Suprapubic skin (tissue), 4 donors: ENCODE measurements at places on chromosomes 1 and 21. TPM values are rescaled to one million over a fixed set of nuclear protein-coding genes. Genes with fewer than 3 reads are reported as not detected.

DNA sequence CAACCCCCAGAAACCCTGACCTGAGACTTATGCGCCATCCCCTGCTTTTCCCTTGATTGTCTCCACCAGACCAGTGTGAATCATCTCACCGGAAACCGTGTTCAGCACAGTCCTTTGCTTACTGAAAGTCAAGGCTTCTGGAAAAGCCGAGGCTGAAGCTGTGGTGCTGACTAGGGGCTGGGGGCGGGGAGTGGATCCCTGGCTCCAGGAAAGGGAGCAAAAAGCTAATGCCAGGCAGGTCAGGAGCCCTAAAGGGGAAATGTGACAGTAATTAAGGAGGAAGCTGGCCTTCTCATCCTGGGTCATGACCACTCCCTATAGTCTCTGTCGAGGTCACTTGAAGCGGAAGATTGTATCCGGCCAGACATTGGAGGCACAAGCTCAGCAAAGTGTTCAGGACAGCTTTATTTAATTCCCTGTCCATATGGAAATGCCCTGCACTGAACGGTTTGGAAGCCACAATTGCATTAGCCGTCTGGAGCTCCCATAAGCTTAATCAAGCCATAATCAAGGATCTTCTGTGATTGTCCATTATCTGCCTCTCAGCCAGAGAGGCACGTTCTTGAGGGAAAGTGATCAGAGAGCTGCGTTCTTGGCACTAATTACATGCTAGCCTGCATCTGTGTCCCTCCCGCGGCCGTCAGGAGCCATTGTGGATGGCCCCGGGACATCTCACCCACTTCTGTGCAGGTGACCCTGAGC is 403.6 kb downstream of the RRAGC start:
- no peak overlapping the region for H3K27ac ChIP-seq
- H3K36me3 ChIP-seq = no peaks in the 10 kb centered on the region
- no peak overlapping the region for H3K4me3 ChIP-seq
- DNase-seq = no peak
- peaks cover 4% of the 10 kb centered on the region for H3K27me3 ChIP-seq

Gene NTMT2
- total RNA-seq = not detected

Gene PDPN
- 46.6 TPM for total RNA-seq

GRCh38 chr21:40671716-40672115 is 175.2 kb downstream of the DSCAM start:
- H3K4me3 ChIP-seq = no peak overlapping the region
- no peak overlapping the region for H3K27ac ChIP-seq
- no peaks in the 10 kb centered on the region for H3K4me1 ChIP-seq
- H3K27me3 ChIP-seq = no peaks in the 10 kb centered on the region
- no peaks in the 10 kb centered on the region for H3K36me3 ChIP-seq
- DNase-seq = no peak

- H3K4me1 ChIP-seq = no peaks in the 10 kb centered on the region
- DNase-seq = no peak
- H3K36me3 ChIP-seq = no peaks in the 10 kb centered on the region
- no peak overlapping the region for H3K4me3 ChIP-seq
- no peak overlapping the region for H3K27ac ChIP-seq
Measured at GRCh38 chr1:237199026-237199425, 157.0 kb downstream of the RYR2 start.

Gene LRRN2
- 0.21 TPM for total RNA-seq

DNA sequence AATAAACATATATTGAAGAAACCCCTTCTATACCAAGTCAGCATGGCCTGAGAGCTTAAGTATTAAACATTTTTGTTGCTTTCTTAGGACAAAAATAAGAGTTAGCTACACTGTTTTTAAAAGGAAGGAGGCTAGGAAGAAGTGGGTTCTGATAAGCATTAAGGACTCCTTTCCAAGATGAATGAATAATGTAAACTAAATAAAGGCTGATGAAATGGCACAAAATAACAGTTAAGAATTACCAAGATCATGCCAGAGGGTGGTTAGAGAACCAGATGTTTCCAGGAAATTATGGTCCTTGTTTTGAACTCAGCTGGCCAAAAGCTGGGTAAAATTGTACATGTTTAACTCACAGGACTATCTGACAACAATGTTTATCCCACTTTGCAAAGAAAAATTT is 114.1 kb upstream of the ETS2 start:
- H3K27me3 ChIP-seq = no peaks in the 10 kb centered on the region
- no peaks in the 10 kb centered on the region for H3K4me1 ChIP-seq
- DNase-seq = no peak
- H3K27ac ChIP-seq = no peak overlapping the region
- no peak overlapping the region for H3K4me3 ChIP-seq

Gene C1QC
- 31.9 TPM for total RNA-seq

GRCh38 chr1:1631782-1632420 is at the start of gene MMP23B:
Gene MMP23B, plus strand, starts transcription at chr1:1632173. Its CDS starts 46 bp downstream, at chr1:1632219.
- peak within 1 kb of the TSS; percentile 33 for H3K4me3 ChIP-seq
- peaks cover 11% of the 10 kb centered on the region for H3K36me3 ChIP-seq
- peaks cover 51% of the 10 kb centered on the region for H3K4me1 ChIP-seq
- DNase-seq = no peak

Gene MRAP
- 1.8 TPM for total RNA-seq

Gene C1orf105
- total RNA-seq = 0.89 TPM

- H3K27me3 ChIP-seq = peaks cover 5% of the 10 kb centered on the region
- no peak overlapping the region for H3K4me3 ChIP-seq
- no peaks in the 10 kb centered on the region for H3K36me3 ChIP-seq
- H3K4me1 ChIP-seq = no peaks in the 10 kb centered on the region
- DNase-seq = no peak
Measured at GRCh38 chr1:31444725-31445448, 31.9 kb downstream of the SERINC2 start.

Gene SPRR2E
- total RNA-seq = 256 TPM

Gene SH3BGRL3
- 104 TPM for total RNA-seq

DNA sequence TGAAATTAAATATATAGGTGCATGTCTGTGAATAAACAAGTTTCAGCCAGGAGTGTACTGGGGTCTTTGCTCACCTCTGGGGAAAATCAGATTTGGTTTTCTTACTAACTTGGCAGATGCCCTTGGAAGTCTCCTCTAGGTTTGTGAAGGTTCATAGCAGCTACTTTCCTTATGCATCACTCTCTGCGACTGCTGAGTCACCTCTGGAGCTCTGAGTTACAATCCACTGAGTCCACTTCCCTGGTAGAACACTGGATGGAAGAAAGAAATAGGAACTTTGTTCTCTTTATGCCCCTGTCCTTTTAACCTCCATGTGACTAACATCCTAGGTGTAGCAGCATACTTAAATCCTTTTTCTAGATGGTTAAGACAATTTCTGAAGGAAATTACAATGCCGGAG is 4.4 kb upstream of the FASLG start:
- H3K27me3 ChIP-seq = no peaks in the 10 kb centered on the region
- no peak overlapping the region for H3K27ac ChIP-seq
- no peaks in the 10 kb centered on the region for H3K36me3 ChIP-seq
- no peak overlapping the region for H3K4me3 ChIP-seq
- H3K4me1 ChIP-seq = no peaks in the 10 kb centered on the region

Gene OR6N1
- total RNA-seq = not detected

Gene HES5
- 8.2 TPM for total RNA-seq

DNA sequence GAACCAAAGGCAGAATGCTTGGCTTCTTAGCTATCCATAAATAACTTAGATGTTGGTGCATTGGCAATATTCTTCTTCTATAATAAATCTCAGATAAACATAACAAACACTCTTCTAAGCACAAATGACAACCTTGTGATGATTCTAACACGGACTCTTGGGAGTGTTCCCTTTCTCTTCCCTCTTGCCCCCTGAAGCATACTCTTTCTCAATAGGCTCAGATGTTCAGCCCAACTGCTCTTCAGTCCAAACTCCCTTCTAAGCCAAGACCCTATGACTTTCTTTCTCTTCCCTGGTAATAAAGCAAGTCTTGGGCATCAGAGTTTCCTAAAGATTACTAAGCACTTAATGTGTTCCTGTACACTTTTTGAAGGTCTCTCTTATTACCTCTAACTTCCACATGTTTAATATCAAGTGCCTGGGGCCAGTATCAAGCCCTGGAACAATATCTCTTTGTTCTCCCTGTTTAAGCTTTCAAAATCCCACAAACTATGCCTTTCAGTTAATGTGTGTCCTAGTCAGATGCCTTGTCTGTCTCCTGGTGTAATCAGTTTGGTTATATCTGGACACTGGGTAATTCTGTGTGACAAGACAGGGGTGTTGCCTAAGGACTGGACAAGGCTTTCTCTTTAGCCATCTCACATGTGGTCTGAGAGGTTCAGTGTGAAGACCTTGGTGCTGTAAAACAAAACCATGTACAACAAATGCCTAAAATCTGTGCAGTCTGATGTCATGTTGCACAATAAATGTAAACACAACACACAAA is 92.9 kb upstream of the IVNS1ABP start:
- H3K27ac ChIP-seq = peak overlapping the region; percentile 68
- no peak for DNase-seq
- no peaks in the 10 kb centered on the region for H3K27me3 ChIP-seq
- H3K4me1 ChIP-seq = peaks cover 38% of the 10 kb centered on the region
- no peak overlapping the region for H3K4me3 ChIP-seq

- no peak for DNase-seq
- H3K27ac ChIP-seq = peak overlapping the region; percentile 63
- H3K36me3 ChIP-seq = no peaks in the 10 kb centered on the region
Measured at GRCh38 chr1:159868766-159869165, 6.3 kb upstream of the VSIG8 start.

GRCh38 chr1:46043458-46044017 is 88.9 kb downstream of the PIK3R3 start:
- no peak overlapping the region for H3K4me3 ChIP-seq
- DNase-seq = no peak
- H3K36me3 ChIP-seq = no peaks in the 10 kb centered on the region
- no peak overlapping the region for H3K27ac ChIP-seq
- no peaks in the 10 kb centered on the region for H3K27me3 ChIP-seq

Gene KLHDC9
- 1.4 TPM for total RNA-seq

Gene FALEC
- total RNA-seq = not detected

Gene DBT
- total RNA-seq = 13.4 TPM

DNA sequence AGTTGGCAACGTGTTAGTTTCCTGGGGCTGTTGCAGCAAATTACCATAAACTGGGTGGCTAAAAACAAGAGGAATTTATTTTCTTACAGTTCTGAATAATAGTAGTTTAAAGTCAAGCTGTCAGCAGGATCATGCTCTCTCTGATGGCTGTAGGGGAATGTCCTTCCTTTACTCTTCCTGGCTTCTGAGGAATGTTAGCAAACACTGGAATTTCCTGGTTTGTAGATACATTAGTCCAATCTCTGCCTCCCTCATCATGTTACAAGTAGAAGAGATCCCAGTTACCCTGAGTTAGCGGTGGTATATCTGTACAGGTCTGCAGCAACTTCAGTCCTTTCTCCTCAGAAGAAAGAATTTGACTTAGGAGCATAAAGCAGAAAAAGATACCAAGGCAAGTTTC is 2249.1 kb downstream of the NCAM2 start:
- H3K27ac ChIP-seq = no peak overlapping the region
- no peaks in the 10 kb centered on the region for H3K36me3 ChIP-seq
- no peaks in the 10 kb centered on the region for H3K27me3 ChIP-seq
- no peak overlapping the region for H3K4me3 ChIP-seq

- no peak overlapping the region for H3K4me3 ChIP-seq
- H3K27ac ChIP-seq = no peak overlapping the region
- peaks cover 9% of the 10 kb centered on the region for H3K36me3 ChIP-seq
- no peak for DNase-seq
- H3K27me3 ChIP-seq = no peaks in the 10 kb centered on the region
Measured at GRCh38 chr1:112557385-112557784, 48.6 kb downstream of the WNT2B start.

GRCh38 chr1:203796236-203796605 is 798 bp downstream of the ZBED6 start:
- H3K27me3 ChIP-seq = no peaks in the 10 kb centered on the region
- H3K4me1 ChIP-seq = peaks cover 53% of the 10 kb centered on the region
- H3K36me3 ChIP-seq = peaks cover 4% of the 10 kb centered on the region
- DNase-seq = peak; percentile 67
- peak overlapping the region; percentile 98 for H3K27ac ChIP-seq
